ENCODE measurements at places on chromosomes 6 and 20.

DNA sequence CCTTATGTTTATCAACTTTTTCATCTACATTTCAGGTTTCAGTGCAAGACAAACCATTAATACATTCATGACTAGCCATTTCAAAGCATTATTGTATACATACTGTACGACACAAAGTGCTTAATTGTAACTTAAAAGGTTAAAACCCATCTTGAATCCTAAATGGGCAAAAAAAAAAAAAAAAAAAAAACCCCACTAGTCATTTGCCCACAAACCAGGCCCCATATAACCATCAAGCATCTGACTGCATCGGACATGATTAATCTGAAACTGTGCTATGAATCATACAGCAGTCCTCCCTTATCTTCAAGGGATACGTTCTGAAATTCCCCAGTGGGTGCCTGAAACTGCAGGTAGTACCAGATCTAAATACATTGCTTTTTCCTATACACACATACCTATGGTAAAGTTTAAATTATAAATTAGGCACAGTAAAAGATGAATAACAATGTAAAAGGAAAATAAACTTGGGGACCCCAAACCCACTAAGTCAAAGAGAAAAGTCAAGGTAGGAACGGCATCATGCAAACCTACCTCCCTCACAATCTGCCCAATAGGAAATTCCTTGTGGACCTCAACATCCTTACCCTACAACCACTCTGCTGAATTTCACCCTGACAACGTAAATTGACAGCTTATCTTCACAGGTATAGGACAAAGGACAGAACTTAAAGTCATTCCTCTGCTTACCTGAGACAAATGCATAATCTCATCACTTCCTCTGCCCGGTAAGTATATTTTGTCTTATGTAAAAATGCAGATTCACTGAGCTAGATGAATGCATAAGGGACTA is 14.3 kb downstream of the B4GALT5 start:
- peak; percentile 41 for DNase-seq

DNA sequence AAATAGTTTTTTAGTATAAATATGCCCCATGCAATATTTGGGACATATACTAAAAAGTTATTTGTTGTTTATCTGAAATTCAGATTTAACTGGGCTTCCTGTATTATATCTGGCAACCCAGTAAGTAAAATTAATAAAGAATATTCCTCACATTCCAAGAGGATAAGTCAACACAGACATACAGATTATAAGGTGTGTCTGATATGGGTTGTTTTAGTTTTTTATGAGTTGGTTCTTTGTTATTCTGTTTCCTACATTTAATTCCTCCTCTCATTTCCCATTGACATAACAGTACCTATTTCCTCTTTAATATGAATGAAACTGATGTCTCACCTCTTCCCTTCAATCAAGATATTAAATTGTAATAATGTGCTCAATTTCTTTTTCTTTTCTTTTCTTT is 1.7 kb upstream of the PLA2G7 start:
- DNase-seq, result no peak

GRCh38 chr6:137522198-137522798 is 28.1 kb upstream of the OLIG3 start:
- DNase-seq, result no peak

DNA sequence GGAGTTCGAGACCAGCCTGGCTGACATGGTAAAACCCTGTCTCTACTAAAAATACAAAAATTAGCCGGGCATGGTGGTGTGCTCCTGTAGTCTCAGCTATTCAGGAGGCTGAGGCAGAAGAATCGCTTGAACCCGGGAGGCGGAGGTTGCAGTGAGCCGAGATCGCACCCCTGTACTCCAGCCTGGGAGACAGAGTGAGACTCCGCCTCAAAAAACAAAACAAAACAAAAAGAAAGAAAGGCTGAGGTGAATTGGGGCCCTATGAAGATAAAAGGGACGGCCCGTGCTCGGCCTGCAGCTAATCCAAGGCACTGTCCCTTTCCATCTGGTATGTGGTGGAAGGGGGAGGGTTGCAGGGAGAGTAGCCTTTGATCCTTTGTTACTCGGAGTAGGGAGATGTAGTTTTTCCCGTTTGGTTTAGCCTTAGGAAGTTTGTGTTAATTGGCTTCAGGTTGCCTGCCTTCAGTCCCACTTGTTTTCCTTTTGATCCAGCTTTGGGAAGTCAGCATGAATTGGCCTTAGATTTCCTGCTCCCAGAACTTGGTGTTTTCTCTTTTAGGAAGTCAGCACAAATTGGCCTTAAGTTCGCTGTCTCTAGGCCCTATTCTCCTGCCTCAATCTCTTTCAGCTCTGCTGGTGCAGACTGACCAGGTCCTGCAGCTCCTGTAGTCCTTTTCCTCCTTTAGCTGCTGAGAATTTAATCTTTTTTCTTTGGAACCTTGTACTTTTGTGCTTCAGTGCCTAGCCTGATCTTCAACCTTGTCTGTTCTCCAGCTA is 36.1 kb upstream of the PAQR8 start:
- DNase-seq, result no peak

DNA sequence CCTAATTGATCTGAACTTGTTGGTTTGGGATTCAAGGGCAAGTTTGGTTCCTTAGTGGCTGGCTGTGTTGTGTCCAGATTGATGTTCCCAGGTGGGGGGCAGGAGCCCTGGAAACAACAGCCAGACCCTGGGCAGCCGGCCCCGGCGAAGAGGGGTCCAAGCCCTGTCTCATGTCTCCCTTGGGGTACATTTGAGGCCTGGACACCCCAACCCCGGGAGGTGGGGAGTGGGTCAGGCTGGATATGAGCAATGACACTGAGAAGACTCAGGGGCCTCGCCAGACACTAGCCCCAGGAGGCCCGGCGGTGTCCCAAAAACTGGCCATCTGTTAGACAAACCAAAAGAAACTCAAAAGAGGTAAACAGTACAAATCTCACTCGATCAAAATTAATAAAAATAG is 79.6 kb downstream of the YTHDF1 start:
- DNase-seq, result no peak
